ENCODE measurements at places on chromosomes 3 and 15.

DNA sequence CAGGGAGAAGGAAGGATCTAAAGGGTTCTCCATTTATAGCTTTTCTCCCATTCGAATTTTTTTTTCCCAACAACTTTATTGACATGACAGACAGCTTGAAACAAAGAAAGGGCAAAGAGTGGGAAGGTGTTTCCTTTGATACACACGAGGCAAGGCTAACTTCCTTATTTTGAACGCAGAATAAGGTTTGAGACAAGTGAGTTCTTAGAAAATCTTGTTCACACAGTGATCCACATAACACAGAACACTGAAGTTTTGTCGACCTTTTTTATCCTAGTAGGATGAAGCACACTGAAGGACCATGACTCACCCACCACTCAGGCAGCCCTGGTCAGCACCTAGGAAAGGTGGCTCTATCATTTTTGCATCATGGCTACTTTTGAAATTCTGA lies 425.8 kb upstream of the MDFIC2 start:
- peaks cover 3% of the 10 kb centered on the region for H3K4me1 ChIP-seq
- DNase-seq, result no peak
- H3K27ac ChIP-seq, result no peak overlapping the region
- H3K27me3 ChIP-seq, result no peaks in the 10 kb centered on the region
- H3K4me3 ChIP-seq, result no peak overlapping the region
- no peaks in the 10 kb centered on the region for H3K36me3 ChIP-seq

- H3K4me1 ChIP-seq, result peaks cover 58% of the 10 kb centered on the region
- H3K27me3 ChIP-seq, result no peaks in the 10 kb centered on the region
- no peak for DNase-seq
- no peak overlapping the region for H3K4me3 ChIP-seq
Measured at GRCh38 chr15:74420193-74420905, 13.4 kb downstream of the SEMA7A start.

- H3K4me3 ChIP-seq, result peak overlapping the region; percentile 100
- H3K27ac ChIP-seq, result no peak overlapping the region
- no peak for DNase-seq
- no peaks in the 10 kb centered on the region for H3K36me3 ChIP-seq
Measured at GRCh38 chr3:105866656-105867653, 1.9 kb downstream of the CBLB start.

GRCh38 chr3:45681221-45681620 lies 8.0 kb upstream of the SACM1L start:
- no peak overlapping the region for H3K4me3 ChIP-seq
- H3K27me3 ChIP-seq, result no peaks in the 10 kb centered on the region
- DNase-seq, result no peak
- peaks cover 28% of the 10 kb centered on the region for H3K4me1 ChIP-seq
- no peaks in the 10 kb centered on the region for H3K36me3 ChIP-seq

DNA sequence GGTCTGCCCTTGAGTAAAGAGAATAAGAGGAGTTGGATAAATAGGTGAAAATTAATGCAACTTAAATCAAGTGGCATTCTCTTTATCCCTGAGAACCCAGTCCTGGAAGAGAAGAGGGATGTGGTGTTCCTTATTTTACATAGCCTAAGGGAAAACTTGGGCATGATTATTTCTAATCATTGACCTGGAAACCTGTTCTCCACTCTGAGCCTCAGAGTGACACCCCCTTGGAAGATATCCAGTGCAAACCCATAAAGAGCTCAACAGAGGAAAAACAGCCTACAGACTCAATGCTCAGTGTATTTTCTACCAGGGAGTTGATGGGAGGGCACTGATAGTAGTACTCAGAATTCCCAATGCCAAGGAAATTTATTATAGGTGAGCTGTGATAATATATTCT lies 22.0 kb downstream of the SLC15A2 start:
- no peaks in the 10 kb centered on the region for H3K27me3 ChIP-seq
- no peak for DNase-seq
- H3K4me1 ChIP-seq, result peaks cover 19% of the 10 kb centered on the region
- no peak overlapping the region for H3K4me3 ChIP-seq
- no peak overlapping the region for H3K27ac ChIP-seq
- peaks cover 60% of the 10 kb centered on the region for H3K36me3 ChIP-seq
